Heart left ventricle (tissue), 16 donors: ENCODE measurements at places on chromosomes 2 and 18. TPM values are rescaled to one million over a fixed set of nuclear protein-coding genes. Genes with fewer than 3 reads are reported as not detected.

The KCNJ13 gene
- not detected for total RNA-seq

The UPP2 gene
- total RNA-seq = not detected

DNA sequence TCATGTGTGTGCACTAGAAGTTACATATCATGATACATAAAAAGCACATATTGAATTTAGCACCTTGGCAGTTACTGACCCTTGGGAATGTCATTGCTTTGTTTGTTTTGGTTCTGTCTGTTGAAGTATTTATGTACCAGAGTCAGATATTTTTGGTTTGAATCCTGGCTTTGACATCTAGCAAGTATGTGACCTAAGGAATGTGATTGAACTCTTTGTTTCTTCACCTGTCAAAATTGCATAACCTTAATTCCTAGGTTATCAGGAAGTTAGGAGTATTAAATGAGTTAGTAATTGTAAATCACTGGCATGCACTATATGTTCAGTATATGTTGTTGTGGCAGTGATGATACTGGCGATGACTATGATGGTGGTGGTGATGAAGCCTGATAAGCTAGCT lies 1003.5 kb upstream of the NRXN1 start:
- H3K36me3 ChIP-seq = no peaks in the 10 kb centered on the region
- DNase-seq = no peak
- H3K4me1 ChIP-seq = no peaks in the 10 kb centered on the region
- no peak overlapping the region for H3K4me3 ChIP-seq
- no peaks in the 10 kb centered on the region for H3K27me3 ChIP-seq
- no peak overlapping the region for H3K27ac ChIP-seq

DNA sequence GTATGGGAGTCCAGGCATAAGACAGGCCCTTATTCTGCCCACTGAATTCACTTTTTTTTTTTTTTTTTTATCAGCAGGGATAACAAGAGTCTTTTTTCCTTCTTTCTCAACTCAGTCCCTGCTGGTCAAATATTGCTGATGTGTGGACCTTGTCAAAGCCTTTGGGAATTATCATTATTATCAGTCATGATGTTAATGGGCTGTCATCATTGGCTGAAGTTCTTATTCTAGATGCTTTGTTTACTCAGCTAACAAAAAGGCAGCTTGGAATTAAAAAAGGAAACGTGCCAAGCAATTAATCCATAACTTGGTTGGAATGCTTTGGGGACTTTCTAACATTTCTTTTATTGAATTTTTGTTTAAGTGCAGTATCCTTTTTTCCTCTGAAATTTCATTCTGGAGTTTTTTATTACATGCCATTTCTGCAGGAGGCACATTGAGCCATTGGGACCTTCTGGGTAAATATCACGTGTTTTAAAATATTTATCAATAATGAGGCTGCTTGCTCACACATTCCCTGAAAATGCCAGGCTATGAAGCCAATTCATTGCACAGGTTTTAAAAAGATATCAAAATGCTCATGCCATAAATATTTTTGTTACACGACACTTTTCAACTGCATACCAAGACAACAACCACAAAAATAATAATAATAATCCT lies 246.3 kb downstream of the TXNL1 start:
- no peaks in the 10 kb centered on the region for H3K36me3 ChIP-seq
- H3K4me3 ChIP-seq = no peak overlapping the region
- no peak for DNase-seq
- no peaks in the 10 kb centered on the region for H3K4me1 ChIP-seq
- no peaks in the 10 kb centered on the region for H3K27me3 ChIP-seq

- no peaks in the 10 kb centered on the region for H3K4me1 ChIP-seq
- no peak overlapping the region for H3K27ac ChIP-seq
- H3K27me3 ChIP-seq = no peaks in the 10 kb centered on the region
- no peaks in the 10 kb centered on the region for H3K36me3 ChIP-seq
- no peak for DNase-seq
- no peak overlapping the region for H3K4me3 ChIP-seq
These were observed 112.7 kb downstream of the GBX2 start for GRCh38 chr2:236055471-236055870.

The TCF23 gene
- total RNA-seq = 0.85 TPM

GRCh38 chr2:68710336-68710735 lies 24.3 kb upstream of the ARHGAP25 start:
- H3K36me3 ChIP-seq = no peaks in the 10 kb centered on the region
- H3K27me3 ChIP-seq = no peaks in the 10 kb centered on the region
- no peak for DNase-seq
- H3K4me3 ChIP-seq = no peak overlapping the region
- H3K4me1 ChIP-seq = no peaks in the 10 kb centered on the region

GRCh38 chr2:15222856-15223255 lies 338.3 kb downstream of the NBAS start:
- no peak for DNase-seq
- H3K4me3 ChIP-seq = no peak overlapping the region
- H3K27me3 ChIP-seq = no peaks in the 10 kb centered on the region
- no peak overlapping the region for H3K27ac ChIP-seq
- peaks cover 6% of the 10 kb centered on the region for H3K36me3 ChIP-seq
- no peaks in the 10 kb centered on the region for H3K4me1 ChIP-seq

- H3K36me3 ChIP-seq = no peaks in the 10 kb centered on the region
- no peak overlapping the region for H3K27ac ChIP-seq
These were observed 74.4 kb downstream of the CAPN13 start for GRCh38 chr2:30732876-30733275.

- H3K4me1 ChIP-seq = no peaks in the 10 kb centered on the region
- no peaks in the 10 kb centered on the region for H3K27me3 ChIP-seq
- H3K36me3 ChIP-seq = no peaks in the 10 kb centered on the region
- no peak overlapping the region for H3K4me3 ChIP-seq
- no peak for DNase-seq
These were observed 10.3 kb upstream of the CTAGE1 start for GRCh38 chr18:22427822-22428549.

- H3K4me3 ChIP-seq = no peak overlapping the region
- H3K27ac ChIP-seq = no peak overlapping the region
- H3K4me1 ChIP-seq = no peaks in the 10 kb centered on the region
- no peaks in the 10 kb centered on the region for H3K36me3 ChIP-seq
- H3K27me3 ChIP-seq = no peaks in the 10 kb centered on the region
- DNase-seq = no peak
These were observed 503.7 kb downstream of the ADCYAP1 start for GRCh38 chr18:1408376-1408775.

- no peak overlapping the region for H3K4me3 ChIP-seq
- no peaks in the 10 kb centered on the region for H3K36me3 ChIP-seq
- no peak overlapping the region for H3K27ac ChIP-seq
- no peaks in the 10 kb centered on the region for H3K27me3 ChIP-seq
These were observed 216.1 kb downstream of the HAUS1 start for GRCh38 chr18:46320297-46320696.

The CCDC178 gene
- not detected for total RNA-seq

DNA sequence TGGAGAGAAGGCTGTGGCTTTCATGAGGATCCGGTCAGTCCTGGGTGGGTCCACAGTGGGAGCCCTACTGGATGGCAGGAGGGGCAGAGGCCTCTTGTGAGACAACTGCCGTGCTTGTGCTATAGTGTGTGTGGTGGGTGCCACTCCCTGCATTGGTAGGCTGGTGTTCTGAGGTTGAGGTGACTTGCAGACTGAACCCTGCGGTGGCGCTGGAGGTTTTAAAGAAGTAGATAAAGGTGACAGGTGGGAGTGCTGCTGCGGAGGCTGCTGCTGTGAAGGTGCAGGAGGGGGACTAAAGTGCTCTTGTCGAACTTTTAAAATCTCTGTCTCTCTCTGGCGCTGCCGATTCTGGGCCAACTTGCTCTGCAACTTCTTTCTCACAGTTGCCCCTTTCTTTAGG lies 29.7 kb downstream of the INO80D start:
- peaks cover 47% of the 10 kb centered on the region for H3K36me3 ChIP-seq
- no peak overlapping the region for H3K4me3 ChIP-seq
- no peaks in the 10 kb centered on the region for H3K4me1 ChIP-seq
- H3K27ac ChIP-seq = no peak overlapping the region
- no peaks in the 10 kb centered on the region for H3K27me3 ChIP-seq

DNA sequence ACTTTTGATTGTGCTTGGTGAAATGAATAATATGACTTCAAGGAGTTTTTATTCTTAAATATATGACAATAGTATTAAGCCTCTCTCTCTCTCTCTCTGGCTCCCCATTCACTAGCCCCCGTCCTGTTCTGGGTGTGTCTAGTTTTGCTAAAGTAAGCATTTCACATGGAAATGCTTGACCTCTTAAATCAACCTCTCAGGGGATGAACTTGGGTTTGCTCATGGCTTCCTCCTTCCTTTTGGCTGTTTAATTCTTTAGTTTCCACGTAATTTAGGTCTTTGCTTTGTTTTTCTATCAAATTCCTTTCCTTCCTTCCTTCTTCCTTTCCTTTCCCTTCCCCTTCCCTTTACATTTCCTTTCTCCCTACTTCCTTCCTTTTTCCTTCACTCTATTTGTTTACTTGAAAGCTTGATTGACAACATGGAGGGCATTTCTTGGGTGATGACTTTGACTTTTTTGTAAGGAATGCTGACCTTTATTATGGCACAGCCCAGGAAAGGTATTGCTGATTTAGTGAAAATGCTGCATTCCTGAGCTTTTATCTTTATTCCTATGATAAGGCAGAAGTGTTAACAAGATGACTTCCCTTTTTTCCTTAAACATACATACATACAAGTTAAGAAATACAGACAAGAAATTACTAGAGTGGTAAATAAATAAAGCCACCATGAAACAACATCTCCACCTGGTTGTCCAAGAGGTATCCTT lies 3.6 kb downstream of the DPP4 start:
- H3K27ac ChIP-seq = peak overlapping the region; percentile 25
- H3K4me3 ChIP-seq = no peak overlapping the region
- H3K36me3 ChIP-seq = no peaks in the 10 kb centered on the region
- peaks cover 30% of the 10 kb centered on the region for H3K4me1 ChIP-seq

- no peak overlapping the region for H3K27ac ChIP-seq
- no peaks in the 10 kb centered on the region for H3K4me1 ChIP-seq
- H3K4me3 ChIP-seq = no peak overlapping the region
- no peaks in the 10 kb centered on the region for H3K27me3 ChIP-seq
- no peak for DNase-seq
These were observed 259.3 kb downstream of the NEDD4L start for GRCh38 chr18:58303363-58303762.

The FSHR gene
- total RNA-seq = 0.42 TPM

DNA sequence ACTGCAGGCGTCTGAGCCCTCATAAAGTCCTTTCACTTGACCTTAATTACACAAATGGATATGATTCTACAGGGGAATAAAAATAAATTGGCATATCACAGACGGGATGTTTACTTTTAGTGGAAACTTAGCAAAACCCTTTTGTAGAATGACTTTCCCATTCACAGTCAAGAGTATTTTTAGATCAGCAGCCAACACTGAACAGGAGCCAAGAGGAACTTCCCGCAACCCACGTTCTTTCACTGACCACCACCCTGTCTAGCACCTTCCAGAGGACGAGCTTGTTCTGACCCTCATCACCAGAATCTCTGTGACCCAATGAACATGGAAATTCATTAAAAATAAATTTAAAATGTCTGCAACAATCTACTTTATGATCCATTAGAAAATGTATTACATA lies 119.0 kb upstream of the SNTG2 start:
- H3K4me1 ChIP-seq = peaks cover 32% of the 10 kb centered on the region
- DNase-seq = no peak
- H3K36me3 ChIP-seq = no peaks in the 10 kb centered on the region
- peaks cover 12% of the 10 kb centered on the region for H3K27me3 ChIP-seq
- no peak overlapping the region for H3K4me3 ChIP-seq

DNA sequence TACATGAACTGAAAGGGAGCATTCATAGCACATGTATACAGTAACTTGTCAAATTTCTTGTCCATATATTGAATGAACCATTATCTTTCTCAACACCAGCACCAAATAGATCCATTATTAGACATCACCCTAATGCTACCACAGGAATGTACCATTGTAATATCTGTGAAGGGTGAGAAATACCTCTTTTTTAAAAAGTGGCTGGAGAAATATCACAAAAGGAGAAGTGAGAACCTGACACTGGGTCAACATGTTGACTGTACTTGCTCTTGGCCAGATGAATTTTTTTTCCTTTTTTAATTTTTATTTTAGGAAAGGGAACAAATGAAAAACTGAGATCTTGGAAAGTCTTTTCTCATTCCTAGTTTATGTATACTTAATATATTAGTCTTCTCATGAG lies 63.5 kb downstream of the CAVIN2 start:
- no peaks in the 10 kb centered on the region for H3K4me1 ChIP-seq
- H3K36me3 ChIP-seq = no peaks in the 10 kb centered on the region
- no peaks in the 10 kb centered on the region for H3K27me3 ChIP-seq
- no peak for DNase-seq

- no peaks in the 10 kb centered on the region for H3K27me3 ChIP-seq
- H3K27ac ChIP-seq = no peak overlapping the region
- H3K4me1 ChIP-seq = no peaks in the 10 kb centered on the region
These were observed 419.7 kb downstream of the GALR1 start for GRCh38 chr18:77669331-77669730.

DNA sequence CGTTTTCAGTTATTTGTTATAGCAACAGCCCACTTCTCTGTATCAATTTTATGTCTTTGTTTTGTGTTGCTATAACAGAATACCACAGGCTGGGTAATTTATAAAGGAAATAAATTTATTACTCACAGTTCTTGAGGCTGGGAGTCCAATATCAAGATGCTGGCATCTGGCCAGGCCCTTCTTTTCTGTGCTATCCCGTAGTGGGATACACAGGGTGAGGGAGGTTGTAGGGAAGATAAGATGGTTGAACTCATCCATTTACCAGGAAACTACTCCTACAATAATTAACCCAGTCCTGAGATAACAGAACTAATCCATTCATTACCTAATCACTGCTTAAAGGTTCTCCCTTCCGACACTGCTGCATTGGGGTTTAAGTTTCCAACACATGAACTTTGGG lies 220.7 kb downstream of the TPGS2 start:
- no peak overlapping the region for H3K27ac ChIP-seq
- H3K27me3 ChIP-seq = no peaks in the 10 kb centered on the region
- no peak for DNase-seq

DNA sequence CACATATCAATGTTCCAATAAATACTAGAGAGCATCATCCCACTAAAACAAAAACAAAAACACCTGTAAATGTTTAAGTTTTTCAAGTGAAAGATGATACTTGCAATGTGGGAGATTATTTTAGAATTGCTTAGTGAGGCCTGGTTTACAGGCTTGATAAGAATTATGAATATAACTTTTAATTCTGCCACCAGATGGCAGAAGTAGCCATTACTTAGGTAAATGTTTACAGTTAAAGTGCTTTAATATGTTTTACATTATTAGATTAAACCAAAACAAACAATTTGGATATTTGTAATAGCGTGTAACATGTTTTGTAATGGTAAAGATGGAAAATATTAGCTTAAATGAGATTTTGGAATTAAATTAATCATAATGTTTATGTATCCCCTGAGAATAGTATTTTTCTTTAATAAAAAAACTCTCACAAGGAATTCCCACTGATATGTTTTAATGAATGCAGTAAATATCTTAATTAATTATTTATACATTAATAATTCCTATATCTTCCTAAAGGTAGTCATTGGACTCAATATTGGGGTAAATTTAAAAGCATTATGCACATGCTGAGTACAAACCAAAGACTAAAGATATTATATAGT lies 522.0 kb downstream of the SPAG16 start:
- no peaks in the 10 kb centered on the region for H3K36me3 ChIP-seq
- no peak for DNase-seq
- no peaks in the 10 kb centered on the region for H3K4me1 ChIP-seq
- H3K27me3 ChIP-seq = no peaks in the 10 kb centered on the region
- no peak overlapping the region for H3K27ac ChIP-seq
- H3K4me3 ChIP-seq = no peak overlapping the region

GRCh38 chr18:10164271-10165071 lies 250.7 kb downstream of the VAPA start:
- H3K27me3 ChIP-seq = no peaks in the 10 kb centered on the region
- H3K27ac ChIP-seq = no peak overlapping the region
- peaks cover 3% of the 10 kb centered on the region for H3K4me1 ChIP-seq
- peak; percentile 53 for DNase-seq
- no peak overlapping the region for H3K4me3 ChIP-seq
